ENCODE measurements at places on chromosomes 5 and 9.

GRCh38 chr5:176769911-176770310 lies 40.4 kb upstream of the UNC5A start:
- DNase-seq, result peak; percentile 18
- no peaks in the 10 kb centered on the region for H3K36me3 ChIP-seq
- no peaks in the 10 kb centered on the region for H3K27me3 ChIP-seq
- no peak overlapping the region for H3K27ac ChIP-seq
- no peak overlapping the region for H3K4me3 ChIP-seq

DNA sequence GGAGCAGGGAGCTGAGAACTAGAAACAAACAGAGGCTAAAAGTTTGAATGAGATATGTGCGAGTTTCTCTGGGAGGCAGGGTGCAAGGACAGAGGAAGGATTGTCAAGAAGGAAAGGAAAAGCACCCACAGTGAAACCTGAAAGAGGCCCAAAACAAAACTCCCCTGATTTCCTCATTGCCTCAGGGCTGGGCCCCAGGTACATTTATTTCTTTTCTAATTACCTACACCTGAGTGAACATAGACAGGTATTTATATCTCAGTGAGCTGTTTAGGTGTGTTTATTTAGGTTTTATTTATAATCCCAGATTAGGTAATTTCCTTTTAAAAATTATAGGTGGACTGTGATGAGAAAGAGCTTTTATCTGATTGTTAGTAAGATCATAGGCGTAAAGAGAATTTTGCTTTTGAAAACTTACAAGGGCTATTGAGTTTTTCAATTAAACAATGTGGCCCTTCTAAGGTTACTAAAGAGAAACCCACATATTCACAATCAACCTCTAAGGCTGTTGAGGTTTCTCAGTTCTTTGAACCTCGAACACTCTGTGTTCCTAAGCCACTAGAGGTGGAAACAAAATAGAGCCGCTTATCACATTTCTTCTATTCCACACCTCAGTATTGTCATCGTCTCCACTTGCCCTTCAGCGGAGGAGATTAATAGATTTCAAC lies 344.8 kb downstream of the ZNF608 start:
- no peak overlapping the region for H3K27ac ChIP-seq
- no peaks in the 10 kb centered on the region for H3K4me1 ChIP-seq
- no peak for DNase-seq
- no peaks in the 10 kb centered on the region for H3K36me3 ChIP-seq

- DNase-seq, result no peak
- no peaks in the 10 kb centered on the region for H3K27me3 ChIP-seq
- H3K36me3 ChIP-seq, result peaks cover 27% of the 10 kb centered on the region
- no peak overlapping the region for H3K4me3 ChIP-seq
Measured at GRCh38 chr9:125568621-125569020, 138.4 kb downstream of the MAPKAP1 start.

DNA sequence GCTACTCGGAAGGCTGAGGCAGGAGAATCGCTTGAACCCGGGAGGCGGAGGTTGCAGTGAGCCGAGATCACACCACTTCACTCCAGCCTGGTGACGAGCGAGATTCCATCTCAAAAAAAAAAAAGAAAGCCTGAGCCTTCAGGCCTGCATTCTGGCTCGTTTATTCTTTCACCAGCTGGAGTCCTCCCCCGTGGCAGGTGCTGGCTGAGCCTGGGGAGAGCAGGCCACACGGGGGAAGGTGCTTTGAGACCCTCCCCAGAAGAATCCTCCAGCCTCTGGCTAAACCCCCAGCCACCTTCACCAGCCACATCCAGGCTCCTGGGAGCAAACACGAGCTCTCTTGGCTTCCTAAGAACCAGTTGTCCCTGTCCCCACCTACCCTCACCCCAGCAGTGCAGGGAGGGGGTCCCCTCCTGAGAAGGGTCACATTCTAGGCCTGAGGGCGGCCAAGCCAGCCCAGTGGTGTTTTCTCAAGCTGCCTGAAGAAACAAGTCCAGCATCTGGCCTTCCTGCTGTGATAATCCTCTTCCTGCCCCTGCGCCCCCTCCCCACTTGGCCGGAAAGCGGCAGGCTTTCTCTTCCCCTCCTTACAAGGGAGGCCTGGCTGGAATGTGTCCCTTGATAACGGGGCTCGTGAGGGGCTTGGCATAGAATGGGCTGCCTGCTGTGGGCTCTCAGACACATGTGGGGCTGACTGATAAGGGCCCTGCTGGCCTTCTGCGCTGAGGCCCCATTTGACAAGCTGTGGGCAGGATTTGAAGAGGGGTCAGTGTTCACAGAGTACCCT lies 41.5 kb downstream of the PLPP7 start:
- H3K36me3 ChIP-seq, result no peaks in the 10 kb centered on the region
- H3K4me3 ChIP-seq, result peak overlapping the region; percentile 53
- H3K4me1 ChIP-seq, result no peaks in the 10 kb centered on the region
- peak; percentile 87 for DNase-seq
- H3K27me3 ChIP-seq, result no peaks in the 10 kb centered on the region
- no peak overlapping the region for H3K27ac ChIP-seq

DNA sequence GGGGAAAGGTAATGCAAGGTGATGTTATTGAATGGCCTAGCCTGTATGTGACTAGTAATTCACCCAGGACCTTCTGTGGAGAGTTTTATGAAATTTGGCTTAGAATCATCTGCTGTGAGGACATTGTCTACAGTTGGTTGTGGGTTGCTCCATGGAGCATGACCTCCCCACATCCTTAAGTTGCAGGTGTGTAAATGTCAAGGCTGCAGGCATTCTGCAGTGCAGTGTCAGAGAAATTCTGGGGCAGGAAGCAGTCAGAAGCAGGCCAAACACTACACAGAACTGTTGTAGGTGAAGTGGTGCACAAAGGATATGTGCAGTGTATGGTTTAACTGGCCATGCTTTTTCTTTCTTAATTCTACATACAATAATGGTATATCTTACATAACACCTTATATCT lies 588.3 kb downstream of the EBF1 start:
- H3K27me3 ChIP-seq, result no peaks in the 10 kb centered on the region
- 0 out of 2 replicates have a peak, but pooled peaks cover 1% of the 10 kb centered on the region for H3K36me3 ChIP-seq
- H3K4me1 ChIP-seq, result no peaks in the 10 kb centered on the region

- no peak overlapping the region for H3K27ac ChIP-seq
- H3K4me3 ChIP-seq, result no peak overlapping the region
- H3K4me1 ChIP-seq, result no peaks in the 10 kb centered on the region
Measured at GRCh38 chr9:16120231-16120641, 567.4 kb downstream of the CCDC171 start.

DNA sequence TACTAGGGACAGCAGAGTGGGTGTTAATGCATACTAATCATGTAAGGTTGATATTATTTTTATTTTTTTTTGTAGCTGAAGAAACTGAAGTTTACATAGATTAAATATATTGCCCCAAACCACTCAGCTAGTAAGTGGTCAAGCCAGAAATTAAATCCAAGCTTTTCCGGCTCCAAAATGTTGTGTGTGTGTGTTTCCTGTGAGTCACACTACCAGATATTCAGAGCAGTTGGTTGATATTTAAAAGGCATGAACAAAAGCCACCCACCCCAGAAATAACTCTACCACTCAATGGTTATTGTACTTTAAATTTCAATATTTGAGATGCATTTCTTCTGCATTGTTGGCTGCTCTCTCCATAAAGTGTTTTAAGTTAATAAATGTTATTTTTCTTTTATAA lies 29.5 kb downstream of the KCNN2 start:
- no peaks in the 10 kb centered on the region for H3K27me3 ChIP-seq
- peaks cover 3% of the 10 kb centered on the region for H3K4me1 ChIP-seq
- H3K4me3 ChIP-seq, result no peak overlapping the region
- H3K27ac ChIP-seq, result no peak overlapping the region
- peaks cover 5% of the 10 kb centered on the region for H3K36me3 ChIP-seq
- DNase-seq, result no peak

DNA sequence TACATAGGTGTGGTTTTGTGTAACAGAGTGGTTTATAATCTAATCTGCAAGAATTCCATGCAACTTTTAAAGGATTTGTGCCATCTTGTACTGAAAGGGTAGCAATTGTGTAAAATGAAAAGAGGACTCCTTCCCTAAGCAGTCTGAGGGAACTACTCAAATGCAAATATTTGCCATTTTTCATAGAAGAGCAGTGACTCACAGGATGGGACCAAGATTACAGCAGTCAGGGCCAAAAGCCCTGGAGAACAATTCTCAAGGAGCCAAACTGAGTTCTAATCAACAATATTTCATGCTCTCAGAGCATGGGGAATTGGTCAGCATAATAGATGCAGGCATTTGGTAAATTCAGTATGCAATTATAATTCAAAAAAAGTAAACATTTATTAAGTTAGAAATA lies 495.8 kb downstream of the CHSY3 start:
- peaks cover 2% of the 10 kb centered on the region for H3K4me1 ChIP-seq
- H3K4me3 ChIP-seq, result no peak overlapping the region
- no peaks in the 10 kb centered on the region for H3K27me3 ChIP-seq
- DNase-seq, result no peak

DNA sequence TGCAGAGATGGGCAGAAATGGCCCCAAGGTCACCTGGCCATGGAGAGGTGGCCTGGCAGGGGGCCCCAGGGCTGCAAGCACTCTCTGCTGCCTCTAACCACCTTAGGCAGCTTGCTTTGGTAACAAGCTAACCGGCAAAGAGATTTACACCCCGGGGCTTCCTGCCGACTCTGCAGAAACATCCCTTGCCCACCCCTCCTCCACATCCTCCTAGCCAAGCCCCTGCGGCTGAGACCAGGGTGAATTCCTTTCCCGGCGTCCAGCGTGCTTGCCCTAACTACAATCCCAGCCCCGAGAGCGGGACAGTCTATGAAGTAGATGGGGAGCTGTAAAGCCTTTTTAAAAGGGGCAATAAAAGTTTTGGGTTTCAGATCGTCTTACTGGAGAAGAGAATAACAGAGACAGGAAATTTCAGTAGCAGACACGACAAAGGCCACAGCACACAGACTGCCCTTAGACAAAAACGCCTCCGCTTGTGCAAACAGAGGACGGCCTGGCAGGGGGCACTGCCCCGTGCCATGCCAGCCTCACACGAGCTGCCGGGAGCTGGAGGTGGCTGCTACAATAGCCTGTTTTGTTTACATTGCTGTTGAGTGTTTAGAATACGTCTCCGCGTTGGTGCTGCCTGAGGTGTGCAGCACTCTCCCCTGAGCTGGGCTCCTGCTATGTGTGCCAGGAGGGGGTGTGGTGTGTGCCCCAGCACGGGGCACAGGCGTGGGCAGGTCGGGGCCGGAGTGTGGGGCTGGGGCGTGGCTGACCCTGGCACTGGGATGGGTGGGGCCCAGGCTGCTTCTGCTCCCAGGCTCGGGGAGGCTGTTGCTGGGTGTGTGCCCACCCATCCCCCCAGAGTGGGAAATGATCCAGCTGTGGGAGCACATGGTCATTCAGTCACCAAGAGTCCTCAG lies 15.3 kb downstream of the MYMK start:
- no peaks in the 10 kb centered on the region for H3K36me3 ChIP-seq
- no peak overlapping the region for H3K27ac ChIP-seq
- H3K4me1 ChIP-seq, result peaks cover 2% of the 10 kb centered on the region

DNA sequence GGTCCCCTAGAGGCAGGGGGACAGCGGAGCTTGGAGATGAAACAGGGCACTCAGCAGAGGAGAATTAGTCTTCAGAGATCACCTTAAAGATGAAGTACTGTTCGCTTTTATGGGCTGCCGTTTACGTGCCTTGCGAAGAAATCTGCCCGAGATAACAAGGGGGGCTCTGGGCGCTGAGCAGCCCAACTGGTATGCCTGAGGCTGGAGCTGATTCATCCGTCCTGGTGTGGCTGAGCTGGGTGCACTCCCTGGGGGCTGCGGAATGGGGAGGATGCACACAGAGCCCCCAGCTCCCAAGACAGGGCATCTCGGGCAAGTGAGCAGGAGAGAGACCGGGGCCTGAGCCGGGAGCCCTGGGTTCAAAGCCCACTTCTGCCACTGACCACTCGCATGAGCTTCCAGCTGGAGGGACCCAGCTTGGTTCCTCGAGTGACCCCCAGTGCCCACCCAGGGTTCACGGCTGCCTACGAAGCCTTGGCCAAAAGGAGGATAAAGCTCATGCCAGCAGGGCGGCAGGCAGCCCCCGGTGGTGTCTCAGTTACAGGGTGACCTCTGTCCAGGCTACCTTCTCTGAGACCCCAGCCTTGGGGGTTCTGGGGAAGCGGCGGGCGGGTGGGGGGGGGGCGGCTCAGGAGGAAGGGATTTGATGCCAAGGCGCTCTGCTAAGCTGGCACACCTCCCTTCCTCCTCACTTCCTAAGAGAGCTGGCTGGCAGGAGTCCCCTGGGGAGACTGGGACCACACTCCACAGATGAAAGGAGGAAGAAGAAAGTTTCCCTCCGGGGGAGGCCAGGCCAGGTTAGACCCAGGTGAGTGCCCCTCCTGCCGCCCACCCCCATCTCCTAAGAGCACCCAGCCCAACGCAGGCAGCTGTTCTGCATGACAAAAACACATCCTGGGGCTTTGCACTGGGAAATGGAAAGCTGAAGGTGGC lies 5.7 kb downstream of the FIBCD1 start:
- DNase-seq, result no peak
- H3K4me3 ChIP-seq, result no peak overlapping the region
- no peak overlapping the region for H3K27ac ChIP-seq

DNA sequence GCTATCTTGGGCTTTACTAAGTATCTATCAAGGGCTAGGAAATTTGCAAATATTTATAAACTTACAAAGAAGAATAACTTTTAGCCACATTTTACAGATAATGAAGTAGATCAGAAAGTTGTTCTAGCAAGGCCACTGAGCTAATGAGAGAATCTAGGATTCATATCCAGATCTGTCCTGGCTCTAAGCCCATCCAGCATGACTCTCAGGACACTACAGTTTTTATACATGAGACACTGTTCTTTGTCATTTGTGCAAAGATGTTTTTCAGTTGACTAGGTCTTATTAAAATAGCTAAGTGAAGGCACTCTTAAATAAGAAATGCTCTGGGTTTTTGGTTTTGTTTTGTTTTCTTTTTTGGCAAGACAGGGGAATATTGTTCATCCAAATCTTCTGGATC lies 273.1 kb downstream of the GABRB2 start:
- no peak overlapping the region for H3K27ac ChIP-seq
- no peak overlapping the region for H3K4me3 ChIP-seq
- DNase-seq, result no peak
- H3K27me3 ChIP-seq, result no peaks in the 10 kb centered on the region
- peaks cover 2% of the 10 kb centered on the region for H3K4me1 ChIP-seq
- H3K36me3 ChIP-seq, result peaks cover 4% of the 10 kb centered on the region

GRCh38 chr9:122031776-122032175 lies 61.3 kb downstream of the TTLL11 start:
- no peak overlapping the region for H3K27ac ChIP-seq
- H3K36me3 ChIP-seq, result no peaks in the 10 kb centered on the region
- no peaks in the 10 kb centered on the region for H3K27me3 ChIP-seq
- H3K4me1 ChIP-seq, result peaks cover 3% of the 10 kb centered on the region
- H3K4me3 ChIP-seq, result no peak overlapping the region

- H3K27ac ChIP-seq, result no peak overlapping the region
- no peaks in the 10 kb centered on the region for H3K27me3 ChIP-seq
Measured at GRCh38 chr5:9927106-9927505, 297.0 kb upstream of the TAS2R1 start.

- H3K27ac ChIP-seq, result no peak overlapping the region
- no peaks in the 10 kb centered on the region for H3K36me3 ChIP-seq
- no peaks in the 10 kb centered on the region for H3K4me1 ChIP-seq
- no peak overlapping the region for H3K4me3 ChIP-seq
- no peak for DNase-seq
Measured at GRCh38 chr5:2068531-2068930, 185.8 kb upstream of the IRX4 start.

Data from H9 (cell line).